ENCODE measurements at places on chromosomes 2 and 18.

- peak; percentile 16 for DNase-seq
Observed at GRCh38 chr2:108908713-108909070, 80.3 kb downstream of the EDAR start.

DNA sequence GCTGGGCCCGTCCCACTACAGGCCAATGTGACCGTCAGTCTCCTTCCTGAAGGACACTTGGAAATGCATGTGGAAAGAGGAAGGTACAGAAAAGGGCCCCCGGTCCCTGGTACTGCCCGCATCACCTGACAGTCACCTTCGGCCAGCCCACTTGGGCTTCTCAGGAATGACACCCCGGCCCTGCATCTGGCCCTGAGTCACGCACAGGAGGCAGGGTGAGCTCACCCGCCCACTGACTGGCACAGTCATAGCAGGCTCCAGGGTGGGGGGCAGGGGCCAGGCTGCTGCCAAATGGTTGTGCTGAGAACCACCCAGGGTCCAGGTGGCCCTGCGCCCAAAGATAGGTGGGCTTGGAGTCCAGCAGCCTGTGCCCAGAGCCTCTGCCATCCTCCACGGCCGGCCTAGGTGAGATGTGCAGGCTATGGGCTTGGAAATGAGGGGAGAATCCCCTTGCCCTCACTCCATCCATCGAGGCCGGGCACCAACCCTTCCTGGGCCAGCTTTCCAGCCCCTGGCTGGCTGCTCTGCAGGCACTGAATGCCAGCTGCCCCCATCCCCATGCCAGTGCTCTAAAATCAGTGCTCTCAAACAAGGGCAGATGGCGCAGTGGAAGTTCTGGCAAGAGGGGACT, 14.1 kb downstream of the EMX1 start:
- DNase-seq: no peak

DNA sequence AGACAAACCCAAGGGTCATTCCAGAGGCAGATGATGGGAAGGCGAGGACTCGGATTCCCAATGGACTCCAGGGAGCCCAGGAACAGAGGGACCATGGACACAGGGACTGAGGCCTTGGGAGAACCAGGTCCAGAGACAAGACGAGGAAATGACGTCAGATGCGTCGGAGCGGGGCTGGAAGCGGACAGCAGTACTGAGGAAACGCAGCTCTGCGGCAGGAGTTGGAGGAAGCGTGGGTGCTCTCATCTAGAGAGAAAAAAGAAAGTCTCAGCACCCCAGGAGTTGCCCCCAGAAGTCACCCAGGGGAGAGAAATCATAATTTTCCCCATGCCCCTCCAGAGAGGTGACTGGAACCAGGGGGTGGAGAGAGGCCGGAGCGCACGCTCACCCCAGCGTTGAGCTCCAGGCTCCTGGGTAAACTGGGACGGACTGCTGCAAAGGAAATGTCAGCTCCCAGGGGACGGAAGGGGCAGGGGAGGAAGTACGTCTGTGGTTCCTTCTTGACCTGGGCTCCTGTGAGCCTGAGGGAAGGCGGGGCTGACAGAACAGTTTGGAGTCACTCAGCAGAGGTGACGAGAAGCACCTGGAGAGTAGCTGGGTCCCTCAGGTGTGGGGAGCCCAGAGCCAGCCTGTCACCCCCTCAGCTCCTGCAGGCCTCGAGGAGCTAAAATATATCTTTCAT, 44.7 kb downstream of the CMPK2 start:
- no peak for DNase-seq

DNA sequence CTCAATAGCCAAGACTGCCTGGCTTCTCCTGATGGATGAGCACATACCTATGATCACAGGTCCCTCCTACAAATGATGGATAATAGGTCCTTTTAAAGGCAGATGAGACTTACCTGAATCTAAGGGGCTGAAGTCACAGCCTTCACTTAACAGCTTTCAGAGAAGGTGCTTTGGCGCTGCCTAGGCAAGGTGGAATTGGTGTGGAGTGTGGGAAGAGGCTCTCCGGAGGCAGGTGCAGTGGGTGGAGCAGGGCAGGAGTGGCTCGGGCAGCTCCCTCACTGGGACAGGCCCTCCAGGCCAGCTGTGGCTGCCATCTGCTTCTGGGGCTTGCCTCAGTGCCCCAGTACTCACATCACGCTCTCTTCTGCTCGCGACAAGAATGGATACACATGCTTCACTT, 99.0 kb upstream of the TPO start:
- no peak for DNase-seq

- no peak for DNase-seq
Observed at GRCh38 chr2:235744161-235744560, 250.3 kb downstream of the AGAP1 start.

All from GM13976 (cell line).